Left lobe of liver (tissue), 2 donors: ENCODE measurements at places on chromosomes 13 and 19. TPM values are rescaled to one million over a fixed set of nuclear protein-coding genes. Genes with fewer than 3 reads are reported as not detected.

DNA sequence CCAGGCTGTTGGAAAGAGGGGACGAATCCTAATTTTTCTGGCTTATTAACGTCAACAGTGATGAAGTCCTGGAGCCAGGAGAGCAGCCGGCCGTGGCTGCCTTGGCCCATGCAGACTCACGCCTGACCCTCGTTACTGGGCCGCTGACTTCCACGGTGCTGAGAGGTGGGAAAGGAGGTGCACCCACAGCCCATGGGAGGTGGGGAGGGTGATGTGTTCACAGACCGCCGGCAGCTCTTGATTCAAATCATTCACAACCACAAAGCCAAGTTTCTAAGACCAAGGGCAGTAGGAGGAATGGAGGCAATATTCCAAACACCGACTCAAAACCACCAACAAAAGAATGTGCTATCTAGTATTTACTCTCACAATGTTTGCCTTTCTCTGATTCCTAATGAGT lies 24.3 kb downstream of the COL4A2 start:
- no peak for DNase-seq

Gene TMPRSS9
- total RNA-seq = 7.5 TPM

DNA sequence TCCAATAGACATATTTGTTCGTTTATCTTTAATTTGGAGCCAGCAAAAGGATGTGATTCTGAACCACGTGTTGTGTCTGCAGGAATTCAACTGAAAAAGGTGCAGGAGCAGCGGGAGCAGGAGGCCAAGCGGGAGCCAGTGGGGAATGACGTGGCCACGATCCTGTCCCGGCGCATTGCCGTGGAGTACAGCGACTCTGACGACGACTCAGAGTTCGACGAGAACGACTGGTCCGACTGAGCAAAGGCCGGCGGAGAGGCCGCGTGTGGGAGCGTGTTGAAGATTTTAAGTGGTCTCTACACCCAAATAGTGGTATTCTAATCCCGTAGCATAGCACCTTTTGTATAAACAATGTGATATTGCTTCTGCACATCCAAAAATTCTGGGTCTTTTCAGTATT lies 75.0 kb downstream of the GPR12 start:
- no peak for DNase-seq

Gene COX7A1
- total RNA-seq = 3.9 TPM

DNA sequence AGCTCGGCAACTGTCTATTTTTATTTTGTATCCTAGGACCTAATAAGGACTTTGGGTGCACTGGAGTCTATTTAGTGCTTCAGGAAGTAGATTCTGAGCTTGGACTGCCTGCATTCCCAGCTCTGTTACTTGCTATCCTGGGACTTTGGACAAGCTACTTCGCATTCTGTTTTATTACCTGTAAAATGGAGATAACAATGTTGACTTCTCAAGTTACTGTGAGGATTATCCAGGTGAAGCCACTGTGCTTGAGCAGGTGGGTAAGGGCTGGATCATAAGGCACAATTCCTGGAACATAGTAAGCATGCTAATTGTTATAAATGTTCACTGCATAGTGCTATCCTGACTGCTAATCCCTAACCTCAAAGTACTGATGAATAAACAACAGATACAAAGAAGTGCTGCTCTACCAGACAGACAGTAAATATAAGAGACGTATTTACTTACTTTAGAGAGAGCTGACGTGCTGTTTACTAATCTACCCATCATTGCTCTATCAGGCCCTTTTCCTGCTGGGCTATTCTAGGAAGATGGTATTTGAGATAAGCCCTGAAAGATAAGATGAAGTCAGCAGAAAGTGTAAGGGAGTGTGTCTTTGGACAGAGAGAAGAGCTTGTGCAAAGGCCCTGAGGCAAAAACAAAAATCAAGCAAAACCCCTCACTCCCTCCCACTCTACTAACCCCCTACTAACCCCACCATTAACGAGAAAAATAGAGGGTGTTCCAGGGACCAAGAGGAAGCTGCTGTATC lies 50.8 kb upstream of the FLT1 start:
- DNase-seq = no peak

DNA sequence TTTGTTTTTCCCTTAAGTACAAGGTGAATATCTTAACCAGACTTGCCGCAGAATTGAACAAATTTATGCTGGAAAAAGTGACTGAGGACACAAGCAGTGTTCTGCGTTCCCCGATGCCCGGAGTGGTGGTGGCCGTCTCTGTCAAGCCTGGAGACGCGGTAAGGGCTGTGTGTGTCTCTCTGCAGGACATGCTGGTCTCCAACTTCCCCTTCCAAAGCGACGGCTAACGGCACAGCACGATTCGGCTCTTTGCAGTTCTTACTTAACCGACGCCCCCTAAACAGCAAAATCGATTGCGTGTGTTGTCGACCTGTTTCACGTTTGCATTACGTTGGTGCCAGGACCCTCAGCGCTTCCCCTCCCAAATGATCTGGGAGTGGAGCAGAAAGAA lies 73.2 kb downstream of the GGACT start:
- DNase-seq = no peak

DNA sequence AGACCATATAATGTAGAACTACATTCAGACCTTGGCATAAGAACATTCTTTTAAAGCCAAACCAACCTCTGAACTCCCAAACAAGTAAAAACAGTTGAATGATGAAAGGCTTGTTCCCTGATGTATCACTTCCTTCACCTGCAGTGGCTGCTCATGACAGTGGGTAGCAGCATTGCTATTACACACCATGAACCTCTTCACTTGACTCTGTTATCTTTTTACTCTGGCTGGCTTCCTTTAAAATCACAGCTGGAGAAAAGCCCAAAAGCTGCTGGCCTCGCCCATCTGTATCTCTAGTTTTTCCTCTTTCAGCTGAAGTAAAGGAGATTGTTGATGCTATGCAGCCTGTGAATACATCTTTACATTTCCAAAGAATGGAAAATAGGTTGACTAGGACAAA lies 22.6 kb downstream of the THSD1 start:
- no peak for DNase-seq

Gene ZNF665
- total RNA-seq = 0.28 TPM

GRCh38 chr13:102947745-102948405 lies 102.0 kb downstream of the ERCC5 start:
- no peak for DNase-seq

GRCh38 chr13:98984983-98985382 lies 7.1 kb upstream of the DOCK9 start:
- DNase-seq = no peak

Gene HSH2D
- total RNA-seq = 0.86 TPM

DNA sequence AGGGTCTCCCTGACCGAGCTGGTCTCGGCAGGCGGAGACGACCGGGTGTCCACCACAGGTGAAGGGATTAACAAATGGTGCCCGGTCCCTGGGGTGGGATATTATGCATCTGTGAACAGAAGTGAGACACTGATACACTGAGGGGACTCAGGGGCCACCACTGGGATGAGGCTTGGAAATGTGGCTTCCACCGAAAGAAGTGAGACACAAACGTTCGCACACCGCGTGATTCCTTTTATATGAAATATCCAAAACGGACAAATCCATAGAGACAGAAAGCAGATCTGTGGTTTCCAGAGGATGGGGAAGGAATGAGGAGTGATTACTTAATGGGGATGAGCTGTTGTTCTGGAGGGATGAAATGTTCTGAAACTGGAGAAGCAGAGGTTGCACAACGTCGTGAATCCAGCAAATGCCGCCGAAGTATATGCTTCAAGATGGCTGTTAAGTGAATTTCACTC lies 47.5 kb downstream of the C13orf46 start:
- peak; percentile 24 for DNase-seq

DNA sequence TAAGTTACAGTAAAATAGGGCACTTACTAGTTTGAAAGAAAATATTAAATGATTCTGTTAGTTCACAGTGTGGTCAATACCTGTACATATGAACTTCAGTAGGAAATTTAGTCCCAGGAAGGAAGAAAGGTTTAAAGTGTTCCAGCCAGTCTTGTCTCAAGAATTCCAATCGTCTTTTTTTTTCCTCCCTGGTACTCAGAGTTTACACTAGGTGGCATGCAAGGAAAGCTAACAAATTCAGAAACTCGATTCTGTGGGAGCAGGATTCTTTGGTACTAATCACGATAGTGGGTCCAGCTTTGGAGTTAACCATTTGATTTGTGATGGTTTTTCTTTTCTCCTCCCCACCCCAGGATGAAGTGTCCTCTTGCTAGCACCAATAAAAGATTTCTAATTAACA lies 43.6 kb downstream of the POLR1D start:
- DNase-seq = no peak

GRCh38 chr13:97339019-97339987 lies 94.7 kb upstream of the RAP2A start:
- no peak for DNase-seq

DNA sequence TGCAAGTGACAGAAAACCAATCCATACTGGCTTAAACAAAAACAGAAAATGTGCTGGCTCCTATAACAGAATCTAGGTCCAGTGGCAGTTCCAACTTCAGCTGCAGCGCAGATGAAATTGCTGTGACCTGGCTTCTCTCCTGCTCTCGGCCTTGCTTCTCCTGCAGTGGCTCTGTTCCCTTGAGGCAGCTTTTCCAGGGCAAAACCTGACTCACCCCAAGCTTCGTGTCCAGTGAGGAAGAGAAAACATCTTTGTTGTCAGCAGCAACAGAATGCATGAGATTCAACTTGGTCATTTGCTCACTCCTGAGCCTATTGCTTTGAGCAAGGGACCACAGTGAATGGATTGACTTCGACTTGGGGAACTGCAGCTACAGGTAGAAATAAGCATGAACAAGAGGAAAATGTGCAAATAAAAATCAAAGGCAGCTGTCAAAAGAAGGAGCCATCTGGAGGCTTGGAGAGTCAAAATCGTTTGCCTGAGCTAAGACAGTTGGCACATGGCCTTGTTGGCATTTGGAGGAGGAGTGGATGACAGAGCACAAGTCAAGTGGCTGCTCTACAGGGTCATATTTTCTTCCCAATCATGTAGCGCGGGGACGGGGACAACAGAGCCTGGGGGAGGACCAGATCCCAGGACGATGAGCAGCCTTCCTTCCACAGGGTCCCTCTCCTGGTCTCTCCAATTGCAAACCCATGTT lies 523.4 kb downstream of the FGF9 start:
- no peak for DNase-seq

DNA sequence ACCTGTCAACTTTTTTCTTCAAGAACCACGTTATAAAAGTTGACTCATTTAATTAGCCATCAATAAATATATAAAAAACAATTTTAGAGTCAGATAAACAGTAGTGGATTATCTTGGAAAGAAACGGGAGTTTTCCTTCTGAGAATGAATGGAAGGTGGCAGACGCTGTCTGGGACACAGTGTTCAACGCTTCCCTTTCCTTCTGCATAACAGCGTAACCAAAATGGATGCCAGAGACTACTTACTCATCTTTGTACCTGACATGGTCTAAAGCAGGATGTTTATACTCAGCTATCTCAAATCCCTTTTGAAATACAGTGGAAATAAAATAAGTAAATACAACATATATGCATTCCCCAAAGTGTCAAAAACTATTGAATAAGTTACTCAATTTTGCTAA lies 195.2 kb downstream of the LHFPL6 start:
- DNase-seq = no peak

Gene TJP3
- 28.8 TPM for total RNA-seq

DNA sequence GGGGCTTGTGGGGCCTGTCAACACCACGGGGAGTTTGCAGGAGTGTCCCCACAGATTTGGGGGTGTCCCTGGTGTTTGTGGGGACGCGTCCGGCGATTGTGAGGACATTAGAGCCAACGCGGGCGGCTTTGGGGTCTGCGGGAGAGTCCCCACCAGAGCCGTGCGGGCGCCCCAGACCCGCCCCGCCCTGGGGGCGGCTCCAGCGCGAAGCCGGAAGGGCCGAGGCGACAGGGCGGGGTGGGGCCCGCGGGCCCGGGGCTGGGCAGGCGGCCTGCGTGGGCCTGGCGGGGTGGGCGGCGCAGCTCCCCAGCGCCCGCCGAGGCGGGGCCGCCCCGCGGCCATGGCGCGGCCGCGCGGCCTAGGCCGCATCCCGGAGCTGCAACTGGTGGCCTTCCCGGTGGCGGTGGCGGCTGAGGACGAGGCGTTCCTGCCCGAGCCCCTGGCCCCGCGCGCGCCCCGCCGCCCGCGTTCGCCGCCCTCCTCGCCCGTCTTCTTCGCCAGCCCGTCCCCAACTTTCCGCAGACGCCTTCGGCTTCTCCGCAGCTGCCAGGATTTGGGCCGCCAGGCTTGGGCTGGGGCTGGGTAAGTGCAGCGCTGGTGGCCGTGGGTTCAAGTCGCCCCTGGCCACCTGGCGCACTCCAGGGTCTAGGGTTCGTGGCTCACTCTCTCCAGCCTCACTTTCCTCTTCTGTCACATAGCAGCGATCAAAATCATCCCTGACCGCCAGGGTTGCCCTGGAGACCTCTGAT lies 10.3 kb downstream of the PDE4A start:
- DNase-seq = no peak

Gene SHD
- total RNA-seq = 8.8 TPM

Gene C19orf81
- not detected for total RNA-seq

GRCh38 chr13:97492257-97492656 lies 58.3 kb downstream of the RAP2A start:
- DNase-seq = no peak

Gene PDE4C
- total RNA-seq = 0.60 TPM

- DNase-seq = no peak
These were observed 5.6 kb upstream of the KEAP1 start for GRCh38 chr19:10508707-10509106.

GRCh38 chr19:12670159-12670928 lies 3.7 kb downstream of the WDR83 start:
- no peak for DNase-seq

- DNase-seq = no peak
These were observed 12.3 kb upstream of the SACS start for GRCh38 chr13:23445794-23446193.

Gene SELENOV
- total RNA-seq = not detected

Gene HSPBP1
- total RNA-seq = 15.7 TPM

GRCh38 chr13:74090869-74091605 lies 43.2 kb downstream of the KLF12 start:
- DNase-seq = no peak

Gene AXL
- 10.1 TPM for total RNA-seq

Gene FOXA3
- 31.6 TPM for total RNA-seq

- no peak for DNase-seq
These were observed 15.5 kb downstream of the NFIC start for GRCh38 chr19:3381701-3382372.

- DNase-seq = peak; percentile 38
These were observed 51.5 kb downstream of the RASA3 start for GRCh38 chr13:114080739-114081561.

Gene ZBTB32
- 0.10 TPM for total RNA-seq

- no peak for DNase-seq
These were observed 369.7 kb downstream of the COG6 start for GRCh38 chr13:40024967-40025714.

DNA sequence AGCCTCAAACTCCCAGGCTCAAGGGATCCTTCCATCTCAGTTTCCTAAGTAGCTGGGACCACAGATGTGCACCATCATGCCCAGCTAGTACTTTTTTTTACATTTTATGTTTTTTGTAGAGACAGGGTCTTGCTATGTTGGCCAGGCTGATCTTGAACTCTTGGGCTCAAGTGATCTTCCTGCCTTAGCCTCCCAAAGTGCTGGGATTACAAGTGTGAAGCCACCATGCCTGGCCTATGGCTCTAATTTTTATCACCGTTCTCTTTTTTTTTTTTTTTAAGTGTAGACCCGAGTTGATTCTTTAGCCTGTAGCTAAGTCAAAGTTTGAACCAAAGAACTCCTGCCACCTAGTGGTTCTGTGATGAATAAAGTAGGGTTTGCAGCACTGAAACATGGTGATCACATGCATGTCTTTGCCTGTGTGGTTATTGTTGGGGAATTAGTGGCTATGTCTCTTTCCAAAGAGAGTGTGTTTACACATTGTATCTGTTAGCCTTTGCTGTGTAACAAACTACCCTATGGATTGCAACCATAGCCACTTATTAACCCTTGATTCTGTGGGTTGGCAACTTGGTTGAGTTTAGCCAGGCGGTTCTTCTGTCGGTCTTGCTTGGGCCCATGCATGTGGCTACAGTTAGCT lies 11.6 kb downstream of the NFILZ start:
- DNase-seq = no peak

- no peak for DNase-seq
These were observed 642.7 kb upstream of the ARGLU1 start for GRCh38 chr13:107210723-107211030.
